T-cell (primary cell): ENCODE measurements at places on chromosomes 2 and 18. TPM values are rescaled to one million over a fixed set of nuclear protein-coding genes. Genes with fewer than 3 reads are reported as not detected.

Gene DOK6
- total RNA-seq, result 0.03 TPM

Gene KLHL30
- total RNA-seq, result not detected

Gene NAT8
- not detected for total RNA-seq

Gene RNF152
- 0.51 TPM for total RNA-seq

Gene ELOA2
- not detected for total RNA-seq

Gene L3MBTL4
- 1.6 TPM for total RNA-seq

Gene MYO5B
- 0.50 TPM for total RNA-seq

Gene LINC00305
- total RNA-seq, result not detected

Gene LOXHD1
- total RNA-seq, result 0.13 TPM

- DNase-seq, result no peak
Observed at GRCh38 chr2:227095346-227095745, 68.7 kb downstream of the COL4A4 start.

DNA sequence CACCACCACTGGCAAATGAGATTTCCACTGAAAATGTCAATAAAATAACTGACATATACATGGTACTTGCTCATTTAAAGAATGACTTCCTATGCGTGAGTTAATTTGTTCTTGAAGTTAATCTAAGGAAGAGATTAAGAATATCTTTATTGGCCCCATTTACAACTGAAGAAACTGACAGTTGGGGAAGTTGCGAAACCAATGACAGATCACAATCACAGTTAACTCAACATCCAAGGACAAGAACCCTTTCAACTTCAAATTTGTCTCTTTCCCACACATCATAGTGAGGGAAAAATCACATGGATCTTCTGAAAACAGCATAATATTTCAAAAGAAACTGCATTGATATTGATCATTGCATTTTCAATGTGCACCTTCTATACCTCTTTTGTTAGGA, 565.4 kb downstream of the IRS1 start:
- DNase-seq, result no peak

GRCh38 chr2:27501042-27501441, 4.4 kb downstream of the GCKR start:
- no peak for DNase-seq

DNA sequence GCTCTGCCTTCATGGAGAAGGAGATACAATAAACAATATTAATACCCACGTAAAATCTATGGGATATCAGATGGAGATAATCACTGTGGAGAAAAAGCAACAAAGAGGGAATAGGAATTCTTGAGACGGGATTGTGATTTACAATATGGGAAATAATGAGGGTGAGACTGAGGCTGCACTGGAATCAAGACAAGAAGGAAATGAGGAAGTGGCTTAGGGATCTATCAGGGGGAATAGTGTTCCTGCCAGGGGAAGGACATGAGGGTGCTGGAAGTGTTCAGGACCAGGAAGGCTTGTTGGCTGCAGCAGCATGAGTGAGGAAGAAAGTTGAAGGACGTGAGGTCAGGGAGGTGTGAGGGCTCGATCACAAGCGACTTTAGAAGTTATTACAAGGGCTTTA, 182.4 kb downstream of the DYSF start:
- no peak for DNase-seq

DNA sequence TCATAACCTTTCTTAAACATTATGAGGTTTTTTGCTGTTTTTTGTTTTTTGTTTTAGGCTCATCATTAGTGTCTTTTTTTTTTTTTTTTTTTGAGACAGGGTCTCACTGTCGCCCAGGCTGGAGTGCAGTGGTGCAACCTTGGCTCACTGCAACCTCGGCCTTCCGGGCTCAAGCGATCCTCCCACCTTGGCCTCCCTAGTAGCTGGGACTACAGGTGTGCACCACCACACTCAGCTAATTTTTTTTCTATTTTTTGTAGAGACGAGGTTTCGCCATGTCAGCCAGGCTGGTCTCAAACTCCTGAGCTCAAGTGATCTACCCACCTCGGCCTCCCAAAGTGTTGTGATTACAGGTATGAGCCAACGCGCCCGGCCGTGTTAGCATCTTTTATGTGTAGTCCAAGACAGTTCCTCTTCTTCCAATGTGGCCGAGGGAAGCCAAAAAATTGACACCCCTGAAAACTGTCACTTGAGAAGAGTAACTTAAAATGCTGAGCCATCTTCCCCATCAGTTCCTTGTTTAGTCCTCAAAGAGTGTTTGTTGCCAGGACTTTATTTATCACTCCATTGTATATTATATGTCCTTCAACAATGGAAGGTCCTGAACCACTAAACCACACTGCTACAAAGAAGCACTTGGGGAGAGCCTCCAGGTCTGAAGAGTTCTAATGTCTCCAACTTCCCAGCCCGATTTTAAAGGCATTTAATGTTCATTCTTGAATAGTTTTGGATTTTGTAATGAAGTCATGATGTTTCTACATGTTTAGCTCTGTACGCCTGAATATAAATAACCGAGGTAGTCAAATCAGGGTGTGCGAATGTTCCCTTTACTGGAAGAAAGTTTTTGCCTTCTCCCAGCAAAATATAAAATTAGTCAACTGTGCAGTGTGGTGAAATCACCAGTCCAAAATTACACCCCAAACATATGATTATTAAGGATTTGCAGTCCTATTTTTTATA, 26.4 kb downstream of the ZNF516 start:
- no peak for DNase-seq

- DNase-seq, result no peak
Observed at GRCh38 chr2:34003795-34004194, 404.7 kb upstream of the FAM98A start.

- no peak for DNase-seq
Observed at GRCh38 chr2:3025984-3026383, 351.6 kb downstream of the EIPR1 start.

DNA sequence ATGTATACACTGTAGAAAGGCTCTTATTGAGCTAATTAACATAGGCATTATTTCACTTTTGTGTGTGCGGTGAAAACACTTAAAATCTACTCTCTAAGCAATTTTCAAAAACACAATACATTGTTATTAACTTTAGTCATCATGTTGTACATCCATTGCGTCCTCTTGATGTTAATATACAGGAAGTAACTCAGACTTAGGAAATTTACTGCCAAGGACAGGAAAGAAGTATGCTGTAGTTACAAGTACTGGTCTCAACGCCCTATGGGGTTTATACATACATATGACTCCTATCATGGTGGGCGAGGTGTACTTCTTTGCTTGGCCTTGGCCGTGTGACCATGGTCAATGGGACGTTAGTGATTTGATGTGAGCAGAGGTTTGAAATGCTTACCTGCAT, 15.5 kb downstream of the SCTR start:
- no peak for DNase-seq

DNA sequence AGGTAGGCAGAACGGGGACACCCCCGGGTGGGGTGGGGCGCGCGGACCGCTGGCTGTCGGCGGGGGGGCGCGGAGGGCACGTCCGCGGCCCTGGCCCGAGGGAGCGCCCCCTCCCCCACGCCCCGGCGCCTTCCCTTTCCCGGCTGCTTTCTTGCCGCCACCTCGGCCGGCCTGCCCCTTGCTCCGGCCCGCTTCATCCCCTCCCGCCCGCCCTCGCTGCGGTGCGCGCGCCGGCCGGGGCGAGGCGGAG, 443 bp downstream of the VAPA start:
- no peak for DNase-seq
